Left ventricle myocardium superior (tissue), 1 donor: ENCODE measurements at places on chromosomes 12 and 14.

- no peak for DNase-seq
Observed at GRCh38 chr14:91609161-91609560, 99.1 kb upstream of the PPP4R3A start.

DNA sequence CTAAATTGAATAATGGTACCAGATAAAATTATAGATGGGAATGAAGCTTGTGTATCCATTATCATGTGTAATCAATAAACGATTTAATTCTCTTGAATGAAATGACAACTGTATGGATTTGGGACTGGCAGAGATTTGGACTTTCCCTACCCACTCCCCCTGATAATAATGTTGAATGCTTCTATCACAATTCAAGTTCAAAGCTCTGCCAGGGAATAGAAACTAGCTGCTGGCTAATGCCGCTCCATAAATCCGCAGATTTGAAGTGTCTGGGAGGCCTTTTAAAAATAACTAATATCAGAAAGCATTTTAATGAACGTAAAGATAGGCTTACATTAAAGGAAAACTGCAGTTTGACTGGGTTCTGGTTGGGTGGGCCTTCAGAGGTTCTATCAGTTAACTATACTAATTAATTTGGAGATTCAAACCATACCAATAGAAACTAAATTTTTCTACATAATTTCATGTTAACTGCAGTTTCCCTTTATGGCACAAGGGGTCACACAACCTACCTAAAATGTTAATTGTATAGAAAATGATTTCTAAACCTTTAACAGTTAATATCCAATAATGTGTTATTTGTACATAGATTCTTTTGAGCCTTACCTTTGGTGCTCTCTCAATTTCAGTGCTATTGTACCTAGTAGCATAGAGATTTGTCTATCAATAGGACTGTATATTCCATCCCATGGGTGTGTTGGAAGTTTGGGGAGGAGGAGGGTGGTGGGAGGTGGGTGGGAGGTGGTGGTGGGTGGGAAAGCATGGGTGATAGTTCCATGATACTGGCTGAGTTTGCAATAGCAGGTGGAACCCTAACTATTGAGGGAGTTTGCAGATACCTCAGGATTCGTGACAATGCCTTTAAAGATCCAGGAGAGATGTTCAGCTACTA lies 4.9 kb downstream of the HNRNPA1 start:
- DNase-seq, result no peak

GRCh38 chr14:32706721-32707519 lies 231.8 kb upstream of the NPAS3 start:
- no peak for DNase-seq

GRCh38 chr12:21416511-21417121 lies 20.8 kb upstream of the PYROXD1 start:
- DNase-seq, result no peak

DNA sequence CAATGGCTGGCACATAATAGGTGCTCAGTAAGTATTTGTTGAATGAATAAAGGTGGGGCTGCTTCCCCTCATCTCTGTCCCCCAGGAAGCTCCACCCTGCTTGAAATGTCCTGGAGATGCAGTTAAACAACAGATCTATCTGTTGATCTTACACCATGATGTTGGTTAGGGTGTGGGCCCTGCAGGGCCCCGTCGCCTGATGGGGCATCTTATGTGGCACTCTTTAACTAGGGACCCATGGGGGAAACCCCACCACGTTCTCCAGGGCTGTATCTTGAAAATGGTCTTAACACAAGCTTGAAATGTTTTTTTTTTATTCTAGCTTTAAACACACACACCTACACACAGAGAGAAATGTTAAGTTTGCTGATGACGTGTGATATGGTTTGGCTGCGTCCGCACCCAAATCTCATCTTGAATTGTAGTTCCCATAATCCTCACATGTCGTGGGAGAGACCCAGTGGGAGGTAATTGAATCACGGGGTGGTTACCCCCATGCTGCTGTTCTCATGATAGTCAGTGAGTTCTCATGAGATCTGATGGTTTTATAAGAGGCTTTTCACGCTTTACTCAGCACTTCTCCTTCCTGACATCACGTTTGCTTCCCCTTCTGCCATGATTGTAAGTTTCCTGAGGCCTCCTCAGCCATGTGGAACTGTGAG lies 741.7 kb downstream of the VRK1 start:
- DNase-seq, result no peak

DNA sequence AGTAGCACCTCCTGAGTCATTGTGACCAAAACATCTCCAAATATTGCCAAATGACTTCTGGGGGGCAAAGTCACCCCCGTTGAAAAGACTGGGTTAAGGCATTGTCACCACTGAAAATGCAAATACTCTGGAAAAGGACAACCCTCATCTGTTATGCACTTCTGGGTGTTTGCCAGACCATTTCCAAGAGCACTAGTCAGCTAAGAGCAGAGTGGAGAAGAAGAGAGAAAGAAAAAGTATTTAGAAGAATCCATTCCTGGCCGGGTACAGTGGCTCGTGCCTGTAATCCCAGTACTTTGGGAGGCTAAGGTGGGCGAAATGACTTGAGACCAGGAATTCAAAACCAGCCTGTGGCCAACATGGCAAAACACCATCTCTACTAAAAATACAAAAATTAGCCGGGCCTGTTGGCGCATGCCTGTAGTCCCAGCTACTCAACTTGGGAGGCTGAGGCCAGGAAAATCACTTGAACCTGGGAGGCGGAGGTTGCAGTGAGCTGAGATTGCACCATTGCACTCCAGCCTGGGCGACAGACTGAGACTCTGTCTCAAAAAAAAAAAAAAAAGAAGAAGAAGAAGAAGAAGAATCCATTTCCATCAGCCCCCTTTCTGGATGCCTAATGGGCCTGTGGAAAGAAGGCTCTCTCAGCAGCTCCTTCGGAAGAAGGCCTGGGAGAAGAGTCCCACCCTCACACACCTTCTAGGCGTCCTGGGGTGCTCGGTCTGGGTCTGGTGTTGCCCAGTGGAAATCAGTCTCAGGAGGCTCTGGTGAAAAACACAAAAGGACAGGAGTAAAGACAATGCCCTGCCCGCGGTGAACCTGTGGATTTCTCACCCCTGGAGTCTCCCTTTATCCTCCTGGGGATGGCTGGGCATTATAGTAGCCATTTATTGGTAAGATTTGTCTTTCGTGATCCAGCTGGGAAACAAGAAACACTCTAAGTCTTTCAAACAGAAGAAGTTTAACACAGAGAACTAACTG lies 3.5 kb upstream of the LTBR start:
- no peak for DNase-seq

- no peak for DNase-seq
Observed at GRCh38 chr14:75579338-75579864, 981 bp downstream of the FLVCR2 start.

DNA sequence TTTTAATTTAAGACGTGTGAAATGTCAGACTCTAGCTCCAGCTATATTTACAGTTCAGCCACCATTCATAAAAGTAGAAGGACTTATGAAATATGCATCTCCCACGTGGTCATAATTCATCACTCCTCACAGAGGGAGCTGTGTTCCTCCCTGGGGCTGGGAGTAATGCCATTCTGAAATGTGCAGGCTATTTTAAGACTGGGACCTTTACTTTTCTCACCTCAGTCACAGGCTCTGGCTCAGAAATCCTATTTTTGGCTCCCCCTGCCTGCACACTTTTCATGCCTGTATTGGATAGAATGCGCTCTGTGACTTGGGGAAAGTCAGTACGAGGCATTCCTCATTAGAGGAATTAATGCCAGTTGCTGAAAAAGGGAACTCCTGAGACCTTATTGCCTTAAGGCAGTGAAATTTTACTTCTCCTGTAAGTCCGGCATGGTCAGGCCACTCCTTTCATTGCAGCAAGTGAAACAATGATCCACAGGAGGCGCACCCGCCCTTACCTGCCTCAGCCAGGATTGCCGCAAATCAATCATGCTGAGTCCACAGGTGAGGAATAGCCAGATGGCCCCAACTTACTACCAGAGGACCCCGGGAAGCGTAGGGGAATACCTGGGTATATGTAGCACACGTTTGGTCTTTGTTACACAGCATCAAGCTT lies 1133.2 kb upstream of the TMEM132C start:
- DNase-seq, result no peak
